ENCODE measurements at places on chromosomes 16 and 17. TPM values are rescaled to one million over a fixed set of nuclear protein-coding genes. Genes with fewer than 3 reads are reported as not detected.
A peak's percentile ranks its signal among the peaks of the same experiment; 100 is the strongest.

DNA sequence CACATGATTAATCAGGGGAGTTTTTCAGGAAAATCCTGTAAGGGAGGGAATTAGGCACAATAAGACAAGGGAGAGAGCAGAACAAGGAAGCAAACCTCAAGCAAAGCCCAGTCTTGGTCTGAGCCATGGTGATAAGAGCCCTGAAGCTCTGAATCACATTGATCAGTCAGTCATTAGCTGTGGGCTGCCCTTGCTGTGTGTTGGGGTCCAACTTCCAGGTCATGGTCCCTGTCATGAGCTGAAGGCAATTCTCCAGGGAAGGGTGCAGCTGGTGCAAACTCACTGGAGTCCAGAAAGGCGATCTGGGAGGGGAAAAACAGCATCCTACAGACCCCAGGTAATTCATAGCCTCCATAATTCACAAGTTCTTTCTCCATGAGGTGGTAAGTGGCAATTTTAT is 89.9 kb downstream of the CYLD start:
- no peaks in the 10 kb centered on the region for H3K4me1 ChIP-seq
- no peaks in the 10 kb centered on the region for H3K36me3 ChIP-seq
- no peak overlapping the region for H3K4me3 ChIP-seq
- no peaks in the 10 kb centered on the region for H3K27me3 ChIP-seq

- H3K36me3 ChIP-seq: peaks cover 41% of the 10 kb centered on the region
- H3K4me1 ChIP-seq: no peaks in the 10 kb centered on the region
These were observed 12.3 kb upstream of the CARMIL2 start for GRCh38 chr16:67632415-67633172.

DNA sequence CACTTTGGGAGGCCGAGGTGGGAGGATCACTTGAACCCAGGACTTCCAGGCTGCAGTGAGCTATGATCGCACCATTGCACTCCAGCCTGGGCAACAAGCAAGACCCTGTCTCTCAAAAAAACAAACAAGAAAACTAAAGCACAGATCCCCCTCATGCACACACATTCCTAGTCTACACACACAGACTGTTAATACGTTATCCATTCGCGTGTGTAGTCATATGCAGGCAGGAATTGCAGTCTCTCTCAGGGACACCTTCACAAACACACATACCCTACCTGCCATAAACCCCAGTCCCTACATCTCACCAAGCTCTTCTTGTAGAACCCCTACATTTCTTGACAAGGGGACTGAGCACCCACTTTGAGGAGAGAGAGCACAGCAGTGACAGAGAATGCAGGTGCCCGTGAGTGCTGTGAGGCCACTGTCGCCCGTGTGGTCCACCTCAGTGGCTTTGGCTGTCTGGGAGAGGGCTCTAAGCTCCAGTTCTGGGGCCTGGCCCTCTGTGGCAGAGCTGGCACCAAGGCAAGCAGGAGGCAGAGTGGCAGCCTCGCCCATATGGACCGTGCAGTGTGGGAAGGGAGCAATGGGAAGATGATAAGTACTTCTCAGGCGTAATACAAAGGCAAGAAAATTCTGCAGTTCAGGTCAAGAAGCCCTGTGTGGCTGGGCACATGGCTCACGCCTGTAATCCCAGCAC is 59.0 kb upstream of the RPH3AL start:
- peak overlapping the region; percentile 48 for H3K4me3 ChIP-seq
- peaks cover 65% of the 10 kb centered on the region for H3K4me1 ChIP-seq
- DNase-seq: no peak

DNA sequence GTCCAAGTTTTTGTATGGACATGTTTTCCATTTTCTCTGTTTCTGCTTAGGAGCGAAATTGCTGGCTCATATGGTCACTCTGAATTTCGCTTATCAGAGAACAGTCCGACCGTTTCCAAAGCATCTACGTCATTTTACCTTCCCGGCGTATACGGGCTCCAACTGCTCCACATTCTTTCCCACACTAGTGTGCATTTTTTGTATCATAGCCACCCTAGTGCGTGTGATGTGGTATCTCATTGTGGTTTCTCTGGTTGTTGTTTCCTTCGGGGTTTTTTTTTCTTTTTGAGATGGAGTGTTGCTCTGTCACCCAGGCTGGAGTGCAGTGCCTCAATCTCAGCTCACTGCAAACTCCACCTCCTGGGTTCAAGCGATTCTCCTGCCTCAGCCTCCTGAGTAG is 31.0 kb upstream of the BHLHA9 start:
- no peak overlapping the region for H3K4me3 ChIP-seq
- no peaks in the 10 kb centered on the region for H3K36me3 ChIP-seq
- peaks cover 17% of the 10 kb centered on the region for H3K4me1 ChIP-seq

DNA sequence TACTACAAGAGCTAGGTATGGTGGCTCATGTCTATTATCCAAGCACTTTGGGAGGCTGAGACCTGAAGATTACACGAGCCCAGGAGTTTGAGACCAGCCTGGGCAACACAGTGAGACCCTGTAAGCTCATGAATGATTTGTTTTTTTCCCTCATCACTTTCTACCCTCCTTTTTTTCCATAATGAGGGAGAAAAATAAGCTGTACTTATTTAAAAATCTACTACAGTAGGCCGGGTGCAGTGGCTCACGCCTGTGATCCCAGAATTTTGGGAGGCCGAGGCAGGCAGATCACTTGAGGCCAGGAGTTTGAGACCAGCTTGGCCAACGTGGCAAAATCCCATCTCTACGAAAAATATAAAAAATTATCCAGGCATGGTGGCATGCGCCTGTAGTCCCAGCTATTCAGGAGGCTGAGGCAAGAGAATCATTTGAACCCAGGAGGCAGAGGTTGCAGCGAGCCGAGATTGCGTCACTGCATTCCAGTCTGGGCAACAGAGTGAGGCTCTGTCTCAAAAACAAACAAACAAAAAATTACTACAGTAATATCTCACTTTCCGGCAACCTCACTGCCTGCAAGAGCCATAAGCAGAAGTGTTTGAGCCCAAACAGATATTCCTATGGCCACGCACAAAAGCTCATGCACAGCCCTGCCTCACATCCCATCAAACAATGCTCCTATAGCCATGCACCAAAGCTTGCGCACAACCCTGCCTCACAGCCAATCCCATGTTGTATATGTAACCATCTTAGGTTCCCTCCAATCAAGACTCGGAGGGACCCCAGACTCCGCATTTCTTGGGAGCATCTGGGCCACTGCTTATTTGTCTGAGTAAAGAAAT is 37.4 kb downstream of the TK2 start:
- no peaks in the 10 kb centered on the region for H3K36me3 ChIP-seq
- DNase-seq: no peak
- peaks cover 31% of the 10 kb centered on the region for H3K4me1 ChIP-seq
- H3K4me3 ChIP-seq: no peak overlapping the region
- no peak overlapping the region for H3K27ac ChIP-seq
- no peaks in the 10 kb centered on the region for H3K27me3 ChIP-seq

DNA sequence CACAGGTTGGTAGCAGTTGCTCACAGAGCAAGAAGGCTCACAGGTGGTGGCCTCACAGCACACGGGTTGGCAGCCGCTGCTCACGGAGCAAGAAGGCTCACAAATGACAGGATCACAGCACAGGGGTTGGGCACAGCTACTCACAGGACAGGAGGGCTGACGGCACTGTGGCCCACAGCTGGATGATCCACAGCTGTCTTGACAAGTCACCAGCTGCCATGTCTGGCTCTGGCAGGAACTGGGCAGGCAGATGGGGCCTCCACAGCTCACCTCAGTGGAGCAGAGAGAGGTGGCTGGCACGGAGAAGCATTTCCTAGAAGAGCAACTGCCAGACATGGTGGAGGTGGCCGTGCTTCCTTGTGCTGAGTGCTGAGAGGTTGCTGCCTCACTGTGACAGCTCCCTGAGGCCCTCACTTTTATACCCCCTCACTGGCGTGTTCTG is at the start of gene KRTAP16-1:
TSS of gene KRTAP16-1 (minus strand) at position 392 of the 442 bp plus-strand sequence. CDS start at position 336, 56 bp downstream.
- no peaks in the 10 kb centered on the region for H3K27me3 ChIP-seq
- peak within 1 kb of the TSS; percentile 35 for H3K4me3 ChIP-seq
- peak within 1 kb of the TSS; percentile 55 for H3K27ac ChIP-seq
- peaks cover 48% of the 10 kb centered on the region for H3K4me1 ChIP-seq
- H3K36me3 ChIP-seq: no peaks in the 10 kb centered on the region
- DNase-seq: peak; percentile 45

LRRC59 gene
- 122 TPM for total RNA-seq

Data from CD8-positive, alpha-beta memory T cell (primary cell).